ENCODE measurements at places on chromosomes 7 and 10. TPM values are rescaled to one million over a fixed set of nuclear protein-coding genes. Genes with fewer than 3 reads are reported as not detected.

DNA sequence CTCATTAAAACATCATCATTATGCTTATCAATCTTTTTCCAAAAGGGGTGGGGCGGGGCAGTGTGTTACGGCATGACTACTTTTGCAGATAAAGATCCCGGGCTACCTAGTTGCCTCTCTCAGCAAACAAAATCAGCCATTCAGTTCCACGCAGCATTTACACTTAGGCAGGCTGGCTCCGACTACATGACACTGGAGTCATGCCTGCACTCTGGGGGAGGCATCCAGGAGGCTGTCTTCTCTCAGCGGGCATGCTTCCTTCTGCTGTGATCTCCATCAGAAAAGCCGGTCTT, 193.9 kb upstream of the TCF7L2 start:
- no peak for DNase-seq

DNA sequence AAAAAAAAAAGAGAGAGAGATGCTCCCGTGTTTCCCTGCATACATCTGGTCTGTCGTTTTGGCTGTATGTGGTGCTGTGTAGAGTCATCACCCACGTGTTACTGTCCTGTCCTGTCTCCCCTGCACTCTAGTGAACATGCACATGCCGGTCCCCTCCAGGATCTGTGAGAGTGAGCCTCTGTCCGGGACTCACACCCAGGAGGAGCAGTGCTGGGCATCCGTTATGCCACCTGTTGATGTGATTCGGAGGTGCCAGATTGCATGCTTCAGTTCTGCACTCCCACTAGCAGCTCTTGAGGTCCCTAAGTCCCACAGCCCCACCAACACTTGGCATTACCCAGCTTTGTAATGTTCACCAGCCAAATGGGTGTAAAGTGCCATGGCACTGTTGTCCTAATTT, 16.4 kb downstream of the GHRHR start:
- no peak for DNase-seq

INA gene
- not detected for total RNA-seq

GRCh38 chr10:62900829-62901571, 84.8 kb upstream of the EGR2 start:
- DNase-seq: no peak

ARHGEF5 gene
- total RNA-seq: 2.0 TPM

SEC61G gene
- 90.7 TPM for total RNA-seq

GRCh38 chr10:93110472-93111146, 36.9 kb downstream of the CYP26A1 start:
- DNase-seq: no peak

DNA sequence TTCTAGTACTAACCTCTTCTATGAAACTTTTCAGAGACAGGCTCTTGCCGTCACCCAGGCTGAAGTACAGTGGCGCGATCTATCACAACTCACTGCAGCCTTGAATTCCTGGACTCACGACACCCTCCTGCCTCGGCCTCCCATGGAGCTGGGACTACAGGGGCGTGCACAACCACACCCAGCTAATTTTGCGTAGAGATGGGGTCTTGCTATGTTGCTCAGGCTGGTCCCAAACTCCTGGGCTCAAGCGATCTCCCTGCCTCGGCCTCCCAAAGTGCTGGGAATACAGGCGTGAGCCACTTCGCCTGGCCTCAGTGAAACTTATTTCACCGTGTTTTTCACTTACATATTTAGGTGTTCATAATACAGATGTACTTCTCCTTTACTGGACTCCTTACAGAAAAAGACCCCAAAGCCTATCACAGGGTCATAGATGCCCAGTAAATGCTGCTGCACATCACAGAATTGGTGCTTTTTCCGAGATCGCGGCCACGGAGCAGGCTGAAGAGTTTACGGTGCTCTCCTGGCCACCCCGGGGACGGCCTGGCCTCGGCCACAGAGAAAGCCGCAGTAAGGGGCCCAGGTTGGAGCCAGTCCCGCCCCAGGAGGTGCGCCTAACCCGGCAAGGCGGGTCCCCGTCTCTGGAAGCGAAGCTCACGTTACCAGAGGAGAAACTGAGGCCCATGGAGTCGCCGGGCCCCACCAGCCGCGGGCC, 595 bp downstream of the TBL2 start:
- no peak for DNase-seq

DNA sequence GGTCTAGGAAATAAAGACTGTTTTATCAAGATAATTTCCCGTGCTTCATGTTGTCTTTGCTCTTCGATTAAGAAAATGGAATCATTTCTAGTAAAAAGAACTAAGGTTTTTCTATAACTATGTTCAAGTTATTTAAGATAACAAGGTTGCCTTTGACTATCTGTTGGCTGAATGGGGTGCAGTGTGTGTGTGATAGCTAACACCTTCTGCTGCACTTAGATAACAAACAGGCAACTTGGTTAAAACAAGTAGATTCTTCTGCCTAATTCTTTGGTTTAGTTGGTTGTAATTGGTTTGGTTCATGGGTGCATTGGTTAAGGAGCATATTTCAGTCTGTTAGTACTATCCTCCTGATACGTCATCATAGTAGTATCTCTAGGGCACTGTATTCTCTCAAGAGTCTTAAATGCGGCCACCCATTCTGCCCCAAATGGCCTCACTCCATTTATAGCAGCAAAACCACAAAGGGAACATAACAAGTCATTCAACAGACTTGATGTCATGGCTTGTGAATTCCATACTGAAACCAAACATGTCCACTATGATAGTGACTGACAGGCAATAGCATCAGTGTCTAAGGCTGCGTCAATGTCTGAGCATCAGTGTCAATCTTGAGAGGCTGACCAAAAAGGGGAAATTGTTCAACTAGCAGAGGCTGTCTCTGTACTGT, 55.7 kb downstream of the CCDC3 start:
- no peak for DNase-seq

PPP1R3A gene
- total RNA-seq: 129 TPM

DNA sequence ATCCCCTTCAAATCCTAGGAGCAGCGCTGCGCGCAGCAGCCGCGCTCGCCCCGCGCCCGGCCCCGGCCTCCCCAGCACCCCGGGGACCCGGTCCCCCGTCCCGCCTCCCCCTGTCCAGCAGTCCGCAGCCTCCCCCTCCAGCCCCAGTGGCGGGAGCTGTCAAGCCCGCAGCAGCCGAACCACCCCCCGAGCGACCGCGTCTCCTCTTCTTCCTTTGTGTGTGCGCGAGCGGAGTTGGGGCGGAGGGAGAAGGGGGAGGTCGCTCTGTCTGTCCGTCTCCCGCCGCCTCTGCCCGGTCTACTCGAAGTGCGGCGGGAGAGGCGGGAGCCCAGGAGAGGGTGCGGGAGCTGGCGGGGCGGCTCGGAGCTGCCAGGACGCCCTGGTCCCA, 375 bp upstream of the CHN2 start:
- DNase-seq: peak; percentile 25

MCM10 gene
- total RNA-seq: not detected

LIPJ gene
- total RNA-seq: 0.53 TPM

GRCh38 chr7:29457565-29458011, 106.0 kb upstream of the PRR15 start:
- no peak for DNase-seq

- no peak for DNase-seq
Observed at GRCh38 chr7:16889851-16890415, 8.2 kb upstream of the AGR3 start.

DNA sequence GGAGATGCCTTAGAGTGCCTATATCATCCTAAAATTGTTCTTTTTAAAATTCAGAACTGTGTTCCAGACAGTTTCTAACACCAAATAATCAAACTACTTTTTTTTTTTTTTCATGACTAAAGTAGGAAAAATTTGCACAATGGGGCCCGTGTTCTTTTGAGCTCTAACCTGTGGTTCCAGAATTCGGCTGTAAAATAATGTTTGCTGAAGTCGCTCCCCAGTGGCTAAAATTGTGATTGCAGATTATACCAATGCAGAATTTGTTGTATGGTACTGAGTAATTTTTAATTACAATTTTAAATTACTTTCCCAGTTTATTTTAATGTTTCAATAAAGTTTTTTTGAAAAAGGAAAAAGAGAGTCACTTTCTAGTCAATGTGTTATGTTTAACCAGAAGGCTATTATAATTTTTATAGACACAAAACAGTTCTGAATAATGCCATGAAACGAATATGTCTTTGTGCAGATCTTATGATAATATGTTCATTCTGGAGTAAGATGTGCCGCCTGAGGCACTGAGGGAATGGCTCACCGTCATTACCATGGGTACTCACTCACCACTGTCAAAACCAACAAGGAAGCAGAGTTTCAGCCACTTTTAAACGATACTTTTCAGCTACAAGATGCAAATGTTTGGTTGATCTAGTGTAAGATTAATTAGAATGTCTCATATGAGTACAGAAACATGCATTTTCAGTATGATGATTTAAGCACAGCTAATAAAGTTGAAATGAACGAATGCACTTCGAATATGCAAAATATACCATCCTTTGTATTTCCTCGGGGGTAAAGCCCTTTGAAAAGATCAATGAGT, 173.6 kb downstream of the PRKCQ start:
- no peak for DNase-seq

GHRHR gene
- not detected for total RNA-seq

GRCh38 chr10:12130237-12130872, 878 bp downstream of the SEC61A2 start:
- DNase-seq: peak; percentile 5

MOGAT3 gene
- total RNA-seq: not detected

- DNase-seq: no peak
Observed at GRCh38 chr7:50655020-50655419, 89.8 kb upstream of the DDC start.

- no peak for DNase-seq
Observed at GRCh38 chr7:26514633-26515032, 223.0 kb downstream of the SNX10 start.

LBX1 gene
- total RNA-seq: not detected

SYNPO2L gene
- total RNA-seq: 408 TPM

PALD1 gene
- total RNA-seq: 6.1 TPM

LRRN3 gene
- 0.59 TPM for total RNA-seq

DNA sequence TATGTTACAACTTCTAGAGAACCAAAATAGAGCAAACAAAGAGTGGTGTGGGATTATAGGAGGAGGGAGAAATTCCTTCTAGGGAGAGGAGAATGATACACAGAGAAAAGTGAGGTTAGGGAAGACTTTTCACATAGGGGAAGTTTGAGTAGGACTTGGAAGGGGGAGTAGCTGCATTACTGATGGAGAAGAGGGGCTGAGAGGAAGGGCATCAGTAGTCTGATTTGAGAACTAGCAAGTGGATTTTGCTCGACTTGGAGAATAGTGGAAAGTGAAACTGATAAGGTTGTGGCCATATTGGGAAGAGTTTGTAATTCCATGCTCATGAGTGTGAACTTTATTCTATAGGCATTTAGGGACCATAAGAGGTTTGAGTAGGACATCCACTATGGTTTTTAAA, 6.1 kb downstream of the NRF1 start:
- no peak for DNase-seq

DNA sequence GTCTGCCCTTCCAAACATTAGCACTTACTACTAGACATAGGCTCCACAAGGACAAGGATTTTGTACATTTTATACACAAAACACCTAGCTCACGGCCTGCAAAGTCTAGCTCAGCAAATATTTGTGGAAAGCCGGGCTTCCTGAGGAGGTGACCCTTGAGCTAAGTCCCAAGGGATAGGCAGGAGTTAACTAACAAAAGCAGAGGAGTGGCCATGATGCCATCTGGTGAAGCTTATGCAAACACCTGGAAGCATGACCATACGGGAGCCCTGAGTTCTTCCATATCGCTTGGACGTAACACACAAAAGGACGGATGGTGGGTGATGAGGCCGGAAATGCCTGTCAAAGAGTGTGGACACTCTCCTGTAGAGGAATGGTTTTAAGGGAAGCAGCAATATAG, 25.9 kb upstream of the YAE1 start:
- no peak for DNase-seq
